NCI-H446 treated with DMSO at 0.1 percent for 48 hours (cell line): ENCODE measurements at places on chromosomes 6 and 20.

DNA sequence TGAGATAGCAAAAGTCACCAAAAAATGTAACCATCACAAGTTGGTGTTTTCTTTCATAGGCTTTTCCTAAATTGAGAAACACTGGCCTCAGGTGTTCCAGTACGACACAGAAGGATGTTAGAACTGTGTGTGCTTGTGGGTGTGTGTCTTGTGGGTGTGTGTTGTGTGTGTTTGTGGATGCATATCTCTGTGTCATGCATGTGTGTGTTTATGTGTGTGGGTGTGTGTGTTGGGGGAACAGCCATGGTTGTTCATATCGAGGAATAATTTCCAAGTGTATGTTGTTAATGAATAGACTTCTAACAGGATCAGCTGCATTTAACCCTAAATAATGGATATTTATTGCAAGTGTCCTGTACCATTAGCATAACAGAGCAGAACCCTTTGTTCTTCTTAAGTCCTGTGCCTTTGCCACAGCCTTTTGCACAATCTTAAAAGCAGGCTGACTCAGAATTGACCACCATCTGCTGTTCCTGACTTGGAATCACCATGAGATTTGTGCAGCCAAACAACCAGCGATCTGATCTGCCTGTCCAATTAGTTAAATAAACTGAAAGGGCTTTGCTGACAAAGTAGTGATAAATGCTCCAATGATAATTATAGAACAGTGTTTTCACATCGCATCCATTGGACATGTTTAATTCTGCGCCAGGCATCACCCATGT lies 7.6 kb downstream of the CD93 start:
- peak; percentile 84 for DNase-seq

GRCh38 chr6:13446381-13446780 lies 41.0 kb downstream of the GFOD1 start:
- DNase-seq, result no peak

- no peak for DNase-seq
Measured at GRCh38 chr6:82205930-82206392, 41.6 kb downstream of the IBTK start.

DNA sequence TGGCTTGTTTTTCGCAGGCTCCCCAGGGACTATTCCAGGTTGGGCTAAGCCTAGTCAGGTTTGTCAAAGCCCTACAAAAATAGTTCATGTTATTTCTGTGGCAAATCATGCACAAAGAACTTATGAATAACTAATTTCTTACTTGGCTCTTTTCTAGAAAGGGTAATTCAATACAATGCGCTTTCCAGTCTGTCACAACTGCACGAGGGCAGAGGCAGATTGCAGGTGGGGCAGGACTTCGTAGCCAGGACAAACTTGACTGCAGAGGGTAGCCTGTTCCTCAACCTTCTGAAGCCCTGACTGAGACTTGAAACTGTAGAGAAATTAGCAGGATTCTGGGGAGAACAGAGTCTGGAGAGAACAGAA lies 253.5 kb downstream of the QKI start:
- no peak for DNase-seq

GRCh38 chr20:38321959-38322598 lies 18.1 kb downstream of the BPI start:
- DNase-seq, result no peak

GRCh38 chr6:47727391-47727790 lies 29.0 kb downstream of the ADGRF4 start:
- DNase-seq, result no peak

DNA sequence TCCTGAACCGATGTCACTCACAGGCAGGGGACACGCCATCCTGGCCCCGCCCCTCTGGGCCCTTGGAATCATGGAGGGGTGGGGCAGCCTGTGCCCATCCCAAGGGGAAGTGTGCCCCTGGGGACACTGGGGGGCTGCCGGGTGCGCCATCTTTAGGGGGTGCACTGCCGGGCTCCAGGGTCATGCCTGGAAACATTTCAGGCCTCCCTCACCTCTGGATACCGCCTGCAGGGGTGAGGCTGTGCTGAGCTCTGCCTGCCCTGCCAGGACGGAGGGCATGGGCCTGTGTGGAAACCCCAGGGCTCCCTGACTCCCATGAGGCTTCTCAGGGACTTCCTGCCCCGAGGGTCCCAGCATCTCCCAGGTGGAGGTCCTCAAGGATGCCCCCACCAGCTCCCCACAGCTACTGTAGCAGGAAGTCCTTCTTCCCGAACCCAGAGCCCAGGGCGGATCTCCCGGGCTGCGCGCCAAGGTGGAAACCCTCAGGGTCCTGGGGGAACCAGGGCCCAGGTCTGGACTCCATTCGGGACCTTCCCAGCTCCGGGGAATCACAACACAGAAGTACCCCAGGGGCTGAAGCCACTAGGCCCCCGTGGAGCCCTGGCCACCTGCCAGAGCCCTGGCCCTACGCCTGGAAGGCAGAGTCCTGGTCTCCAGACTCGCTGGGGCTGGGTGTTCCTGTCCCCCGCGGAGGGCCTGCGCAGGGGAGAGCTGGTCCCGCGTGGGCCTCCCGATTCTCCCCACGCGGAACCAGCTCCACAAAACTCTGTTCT lies 15.6 kb downstream of the CHRNA4 start:
- DNase-seq, result no peak

GRCh38 chr6:152700427-152700826 lies 2.7 kb downstream of the MYCT1 start:
- no peak for DNase-seq

DNA sequence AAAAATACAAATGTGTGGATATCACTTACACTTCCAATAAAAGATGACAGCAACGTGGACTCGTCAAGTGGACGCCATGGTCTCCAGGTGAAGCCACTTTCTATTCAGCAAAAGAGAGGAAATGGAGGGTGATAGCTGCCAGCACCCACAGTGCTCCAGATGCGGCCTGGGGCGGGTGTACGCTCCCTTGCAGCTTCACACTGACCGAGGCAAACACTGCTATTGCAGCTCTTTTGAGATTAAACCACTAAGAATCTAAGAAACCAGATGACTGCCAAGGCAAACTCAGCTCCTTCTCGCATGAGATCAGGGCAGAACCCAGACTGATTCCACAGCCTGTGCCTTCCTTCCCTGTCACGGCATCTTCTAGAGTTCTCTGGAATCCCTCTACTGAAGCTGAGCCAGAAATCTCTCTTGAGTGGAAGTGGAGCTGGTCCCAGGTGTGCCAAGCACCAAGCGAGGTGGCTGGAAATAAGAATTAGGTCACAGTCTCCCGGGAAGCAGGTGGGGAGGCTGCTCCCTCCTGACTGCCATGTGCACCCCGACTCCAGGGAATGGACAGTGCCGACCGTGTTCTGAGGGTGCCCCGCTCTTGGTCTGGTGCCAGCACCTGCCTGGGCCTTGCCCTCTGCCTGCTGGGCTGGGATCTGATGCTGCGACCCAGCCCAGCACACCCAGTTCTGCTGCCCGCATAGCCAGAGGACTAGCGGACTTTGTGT lies 90.1 kb upstream of the AFDN start:
- DNase-seq, result no peak

DNA sequence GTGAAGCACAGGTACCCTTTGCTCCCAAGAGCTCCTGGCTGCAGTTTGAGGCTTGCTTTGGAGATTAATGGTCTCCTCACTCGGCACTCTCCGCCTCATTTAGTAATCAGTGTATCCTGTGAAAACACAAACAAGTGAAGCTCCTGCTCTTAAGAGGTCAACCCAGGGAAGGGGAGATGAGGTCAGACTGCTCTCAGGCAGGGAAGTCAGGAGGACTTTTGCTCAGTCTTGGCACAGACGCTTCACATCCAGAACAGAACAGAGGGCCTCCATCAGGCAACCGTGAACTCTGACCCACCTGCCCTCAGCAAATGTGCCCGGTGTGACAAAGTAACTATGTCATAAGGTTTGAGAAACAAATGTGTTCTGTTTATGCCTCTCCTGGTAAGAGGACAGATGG lies 428.8 kb upstream of the JARID2 start:
- no peak for DNase-seq

- DNase-seq, result no peak
Measured at GRCh38 chr6:98942263-98942803, 5.4 kb downstream of the FBXL4 start.

GRCh38 chr20:18907353-18907752 lies 93.8 kb downstream of the SCP2D1 start:
- DNase-seq, result no peak

GRCh38 chr6:8240301-8240700 lies 138.0 kb upstream of the EEF1E1 start:
- no peak for DNase-seq
